ENCODE measurements at places on chromosomes 11 and 22. TPM values are rescaled to one million over a fixed set of nuclear protein-coding genes. Genes with fewer than 3 reads are reported as not detected.

GRCh38 chr11:2883979-2884815 lies 1.4 kb downstream of the CDKN1C start:
- no peak for DNase-seq

DNA sequence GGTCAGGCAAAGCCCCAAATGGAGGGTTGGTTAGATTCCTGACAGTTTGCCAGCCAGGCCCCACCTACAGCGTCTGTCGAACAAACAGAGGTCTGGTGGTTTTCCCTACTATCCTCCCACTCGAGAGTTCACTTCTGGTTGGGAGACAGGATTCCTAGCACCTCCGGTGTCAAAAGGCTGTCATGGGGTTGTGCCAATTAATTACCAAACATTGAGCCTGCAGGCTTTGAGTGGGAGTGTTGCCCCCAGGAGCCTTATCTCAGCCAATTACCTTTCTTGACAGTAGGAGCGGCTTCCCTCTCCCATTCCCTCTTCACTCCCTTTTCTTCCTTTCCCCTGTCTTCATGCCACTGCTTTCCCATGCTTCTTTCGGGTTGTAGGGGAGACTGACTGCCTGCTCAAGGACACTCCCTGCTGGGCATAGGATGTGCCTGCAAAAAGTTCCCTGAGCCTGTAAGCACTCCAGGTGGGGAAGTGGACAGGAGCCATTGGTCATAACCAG lies 4.7 kb upstream of the TTC36 start:
- peak; percentile 45 for DNase-seq

GRCh38 chr11:65538915-65539743 lies 14.2 kb downstream of the SCYL1 start:
- no peak for DNase-seq

DNA sequence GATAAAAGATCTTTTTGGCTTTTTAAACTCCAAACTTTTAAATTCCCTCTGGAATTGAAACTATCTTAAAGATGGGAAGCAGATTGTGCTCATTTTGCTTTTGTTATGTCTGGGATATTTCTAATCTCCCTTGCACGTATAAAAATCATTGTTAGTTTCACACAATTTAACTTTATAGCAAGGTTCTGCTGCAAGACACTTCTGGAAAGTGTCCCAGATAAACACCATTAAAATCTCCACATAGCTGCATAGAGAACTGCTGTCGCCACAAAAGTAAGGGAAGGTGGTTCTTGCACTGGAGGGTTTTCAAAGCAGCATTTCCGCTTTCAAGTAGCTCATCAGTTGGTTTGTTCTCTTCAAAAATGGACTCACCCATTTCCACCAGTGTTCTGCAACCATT lies 11.8 kb downstream of the PTS start:
- no peak for DNase-seq

DNA sequence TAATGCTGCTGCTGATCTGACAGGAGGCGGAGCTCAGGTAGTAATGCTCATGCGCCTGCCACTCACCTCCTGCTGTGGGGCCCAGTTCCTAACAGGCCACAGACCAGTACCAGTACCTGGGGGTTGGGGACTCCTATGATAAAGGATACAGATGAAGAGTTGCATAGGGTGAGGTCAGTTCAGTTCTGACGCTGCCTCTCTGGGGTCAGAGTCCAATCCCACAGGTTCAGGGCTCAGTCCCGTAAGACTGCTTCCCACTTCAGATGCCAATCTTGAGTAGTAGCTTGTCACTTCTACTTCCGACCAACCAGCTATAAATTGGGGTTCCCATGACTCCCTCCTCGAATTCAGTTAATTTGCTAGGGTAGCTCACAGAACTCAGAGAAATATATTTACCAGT lies 8.6 kb downstream of the ASRGL1 start:
- no peak for DNase-seq

DNA sequence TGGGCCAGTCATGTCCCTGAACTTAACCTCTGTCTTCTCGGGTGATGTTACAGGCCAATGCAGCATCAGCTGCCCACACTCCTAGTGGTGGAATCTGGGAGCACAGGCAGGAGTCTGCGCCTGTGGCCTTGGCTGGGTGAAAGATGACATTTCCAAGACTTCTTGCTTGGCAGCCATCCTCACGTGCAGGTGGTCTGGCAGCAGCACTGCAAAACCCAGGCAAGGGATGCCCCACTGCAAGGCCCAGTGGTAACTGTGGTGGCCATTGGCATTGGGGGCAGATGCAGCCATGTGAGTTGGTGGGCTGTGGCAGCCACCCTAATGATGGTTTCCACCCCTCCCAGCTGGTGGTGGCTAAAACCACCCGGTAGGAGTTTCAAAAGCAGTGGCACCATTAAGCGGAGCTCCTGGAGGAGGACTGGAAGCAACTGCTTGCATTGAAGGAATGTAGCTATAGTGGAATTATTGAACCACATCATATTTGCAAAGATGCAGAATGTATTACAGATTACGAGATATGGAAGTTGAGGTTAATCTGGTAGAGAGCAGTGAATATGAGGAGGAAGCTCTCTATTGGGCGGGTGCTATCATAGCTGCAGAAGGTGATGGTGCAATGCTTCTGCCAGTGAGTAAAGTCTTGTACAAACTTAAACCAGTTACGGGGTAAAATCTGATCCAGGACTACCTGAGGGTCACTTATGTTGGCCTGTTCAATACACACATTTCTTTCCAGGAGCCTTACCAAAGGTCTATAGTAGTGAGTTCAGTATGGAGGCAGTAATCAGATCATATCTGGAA lies 120.7 kb upstream of the TOP3B start:
- no peak for DNase-seq

- no peak for DNase-seq
These were observed 184.7 kb downstream of the CTTN start for GRCh38 chr11:70582886-70583641.

DNA sequence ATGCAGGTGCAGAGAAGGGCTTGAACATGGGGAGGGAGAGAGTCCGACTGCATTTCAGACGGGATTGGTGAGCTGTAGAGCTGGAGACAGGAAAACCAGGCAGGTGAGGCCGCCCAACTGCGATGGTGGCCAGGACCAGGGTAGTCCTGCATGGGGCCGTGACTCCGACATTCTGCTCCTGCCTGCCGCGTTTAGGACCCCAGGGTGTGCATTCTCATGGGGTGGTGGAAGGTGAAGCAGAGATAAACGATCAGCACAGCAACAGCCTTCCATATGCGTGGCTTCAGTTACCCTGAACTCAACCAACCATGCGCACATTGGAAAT lies 29.3 kb downstream of the SHANK2 start:
- no peak for DNase-seq

DNA sequence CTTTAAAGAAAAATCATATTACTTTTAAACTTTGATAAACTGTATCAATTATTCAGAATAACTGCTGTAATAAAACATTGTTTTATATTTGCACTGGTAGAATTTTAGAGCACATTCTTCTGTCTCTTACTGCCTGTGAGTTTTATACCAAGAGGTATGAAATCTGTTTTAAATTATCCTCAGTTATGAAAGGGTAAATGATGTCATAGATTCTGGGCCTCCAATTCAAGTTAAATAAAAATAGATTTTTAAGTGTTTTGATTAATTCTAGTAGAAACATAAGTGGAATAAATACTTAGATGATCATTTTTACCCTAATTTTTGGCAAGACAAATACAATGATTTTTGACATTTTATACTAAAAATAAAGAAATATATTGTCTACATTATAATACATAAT lies 93.0 kb downstream of the GUCY1A2 start:
- DNase-seq, result no peak

ADM2 gene
- total RNA-seq, result 3.7 TPM

All from bronchial epithelial cell (primary cell).